ENCODE measurements at places on chromosomes 5 and 9.

- DNase-seq, result no peak
Measured at GRCh38 chr5:1031306-1031959, 22.8 kb downstream of the NKD2 start.

DNA sequence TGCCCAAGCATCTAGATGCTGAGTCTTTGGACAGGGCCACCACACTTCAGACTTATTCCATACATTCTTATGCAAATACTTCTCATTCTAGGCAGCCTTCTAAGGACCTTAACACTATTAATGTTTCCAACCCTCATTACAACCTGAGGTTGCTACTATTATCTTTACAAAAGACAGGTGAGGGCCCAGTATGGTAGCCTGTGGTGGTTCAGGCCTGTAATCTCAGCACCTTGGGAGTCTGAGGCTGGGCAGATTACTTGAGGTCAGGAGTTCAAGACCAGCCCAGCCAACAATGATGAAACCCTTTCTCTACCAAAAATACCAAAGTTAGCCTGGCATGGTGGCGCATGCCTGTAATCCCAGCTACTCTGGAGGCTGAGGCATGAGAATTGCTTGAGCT, 16.2 kb downstream of the ZFP62 start:
- no peak for DNase-seq

- DNase-seq, result peak; percentile 0
Measured at GRCh38 chr5:51960617-51961121, 577.4 kb downstream of the ISL1 start.

DNA sequence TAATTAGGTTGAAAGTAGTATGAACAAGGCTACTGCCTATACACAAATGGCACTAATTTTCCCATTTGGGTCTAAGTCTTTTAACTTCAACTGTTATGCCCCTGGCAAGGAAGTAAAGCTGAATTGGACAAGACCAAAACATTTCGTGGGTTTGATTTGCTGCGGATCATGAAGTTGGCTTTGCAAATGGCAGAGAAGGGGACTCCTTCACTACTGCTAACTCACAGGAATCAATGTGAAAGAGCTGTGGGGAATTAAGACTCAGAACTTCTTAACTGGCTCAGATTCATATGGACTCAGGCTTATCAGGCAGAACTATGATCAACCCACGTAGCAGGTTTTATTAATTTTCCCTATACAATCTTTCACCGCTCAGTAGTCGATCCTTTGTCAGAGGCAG, 73.8 kb upstream of the IFNE start:
- peak; percentile 74 for DNase-seq

- no peak for DNase-seq
Measured at GRCh38 chr9:35776018-35776417, 15.4 kb upstream of the NPR2 start.

GRCh38 chr9:74499111-74499601, 2.0 kb downstream of the RORB start:
- peak; percentile 2 for DNase-seq

DNA sequence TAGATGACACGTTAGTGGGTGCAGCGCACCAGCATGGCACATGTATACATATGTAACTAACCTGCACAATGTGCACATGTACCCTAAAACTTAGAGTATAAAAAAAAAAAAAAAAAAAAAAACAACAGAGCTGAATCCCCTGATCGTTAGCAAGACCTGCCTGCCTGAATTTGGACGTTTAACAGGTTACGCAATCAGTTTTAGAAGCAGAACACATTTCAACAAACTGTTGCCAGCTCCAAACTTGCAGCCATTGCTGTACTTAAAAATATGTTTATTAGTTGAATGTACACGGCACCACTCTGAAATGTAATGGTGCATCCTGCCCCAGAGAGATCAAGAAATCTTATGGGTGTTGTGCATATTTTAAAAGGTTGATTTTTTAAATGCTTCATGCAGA, 680.0 kb downstream of the TLE4 start:
- DNase-seq, result no peak

DNA sequence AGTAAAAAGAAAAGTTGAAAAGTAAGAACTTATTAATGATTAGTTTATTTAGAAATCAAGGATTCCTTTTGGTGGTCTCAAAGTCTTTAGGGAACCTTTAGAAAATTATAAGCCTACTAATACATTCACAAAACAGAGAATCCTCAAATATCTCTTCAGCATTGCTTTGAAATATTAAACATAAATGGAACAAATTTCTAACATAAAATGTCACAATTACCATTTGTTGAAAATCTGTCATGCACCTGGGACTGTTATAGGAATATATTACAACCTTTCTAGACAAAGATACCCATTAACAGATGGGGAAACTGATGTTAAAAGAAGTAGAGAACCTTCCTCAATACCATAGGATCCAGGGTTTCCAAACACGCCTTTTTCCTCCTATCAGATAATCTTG, 83.2 kb downstream of the LHFPL2 start:
- DNase-seq, result no peak

DNA sequence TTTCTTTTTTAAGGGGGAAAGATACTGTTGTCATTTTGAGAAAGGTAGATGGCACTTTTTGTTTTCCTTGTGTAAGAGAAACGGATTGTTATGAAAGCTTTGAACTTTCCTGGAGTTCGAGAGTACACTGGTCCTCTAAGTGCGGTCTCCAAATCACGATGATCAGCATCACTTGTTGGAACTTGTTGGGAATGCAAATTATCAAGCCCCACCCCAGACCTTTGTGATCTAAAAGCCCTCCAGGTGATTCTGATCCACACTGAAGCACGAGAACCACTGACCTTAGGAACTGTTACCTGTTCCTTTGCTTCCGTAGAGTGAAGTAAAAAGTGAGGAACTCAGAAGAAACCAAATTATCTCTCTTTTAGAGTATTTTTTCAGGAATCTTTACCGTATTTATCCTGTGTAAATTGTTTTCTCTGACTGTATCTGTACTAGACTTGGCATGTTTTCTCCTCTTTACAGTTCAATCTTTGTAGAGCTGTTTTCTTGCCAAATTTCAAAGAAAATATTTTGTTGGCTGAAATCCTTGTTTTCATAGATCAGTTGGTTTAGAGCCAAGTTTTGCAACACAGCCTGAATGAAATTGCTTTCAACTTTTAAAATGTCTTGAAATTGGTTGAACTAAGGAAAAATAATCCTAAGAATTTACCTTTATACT, 4.0 kb downstream of the MAT2B start:
- no peak for DNase-seq

DNA sequence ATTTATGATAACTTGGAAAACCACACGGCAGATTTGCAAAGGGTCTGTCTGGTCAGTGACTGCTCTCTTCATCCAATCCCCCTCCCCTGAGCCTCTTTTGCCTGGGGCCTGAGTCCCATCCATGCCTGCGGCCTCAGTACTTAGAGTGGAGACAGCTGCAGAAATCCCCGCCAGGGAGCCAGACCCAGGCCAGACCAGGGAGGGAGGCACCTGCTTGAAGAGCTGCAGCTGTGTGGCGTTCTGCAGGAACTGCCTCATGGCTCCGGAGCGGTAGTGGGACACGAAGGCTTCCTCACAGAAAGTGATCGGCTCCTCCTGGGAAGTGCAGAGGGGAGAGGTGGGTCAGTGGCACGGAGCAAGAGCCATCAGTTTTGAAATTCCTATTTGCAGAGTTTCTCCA, 101.6 kb downstream of the CRB2 start:
- DNase-seq, result no peak

GRCh38 chr5:149227168-149227826, 44.4 kb upstream of the AFAP1L1 start:
- DNase-seq, result peak; percentile 97

- DNase-seq, result no peak
Measured at GRCh38 chr5:92002721-92003274, 619.7 kb upstream of the ARRDC3 start.

DNA sequence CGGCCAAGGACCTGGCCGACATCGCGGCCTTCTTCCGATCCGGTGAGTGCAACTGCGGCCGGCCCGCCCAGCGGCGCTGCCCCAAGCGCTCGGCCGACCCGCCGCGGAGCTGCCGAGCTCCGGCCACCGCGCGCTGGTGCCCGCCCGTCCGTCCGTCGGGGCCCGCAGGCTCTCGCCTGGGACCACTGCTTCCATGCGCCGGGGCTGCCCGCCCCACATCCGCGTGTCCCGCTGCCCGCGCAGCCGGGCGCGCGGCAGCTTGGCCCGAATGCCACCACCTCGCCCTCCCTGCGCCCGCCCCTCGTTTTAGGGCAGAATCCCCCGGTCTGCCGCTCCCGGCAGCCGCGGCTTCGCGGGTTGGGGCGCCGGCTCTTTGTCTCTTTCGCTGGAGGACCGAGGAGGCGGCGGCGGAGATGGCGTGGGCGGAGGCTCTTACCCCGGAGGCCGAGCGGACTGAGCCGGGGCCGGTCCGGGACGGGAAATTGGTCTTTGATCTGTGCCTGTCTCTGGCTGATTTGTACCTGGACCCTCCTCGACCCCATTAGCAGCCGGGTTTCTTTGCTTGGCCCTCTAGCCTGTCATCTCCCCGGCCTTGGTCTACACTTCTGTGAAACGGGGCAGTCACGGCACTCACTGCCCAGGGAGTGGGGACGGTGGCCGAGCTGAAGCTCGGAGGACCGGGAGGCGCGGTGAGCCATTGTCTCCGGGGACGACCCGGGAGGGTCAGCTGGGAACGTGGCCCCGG, 871 bp downstream of the TRIO start:
- DNase-seq, result peak; percentile 32

GRCh38 chr5:120706877-120707276, 242.8 kb downstream of the PRR16 start:
- DNase-seq, result no peak

- DNase-seq, result peak; percentile 16
Measured at GRCh38 chr5:123721675-123722276, 209.8 kb downstream of the CSNK1G3 start.

- DNase-seq, result peak; percentile 28
Measured at GRCh38 chr5:154593071-154593470, 115.0 kb upstream of the HAND1 start.

DNA sequence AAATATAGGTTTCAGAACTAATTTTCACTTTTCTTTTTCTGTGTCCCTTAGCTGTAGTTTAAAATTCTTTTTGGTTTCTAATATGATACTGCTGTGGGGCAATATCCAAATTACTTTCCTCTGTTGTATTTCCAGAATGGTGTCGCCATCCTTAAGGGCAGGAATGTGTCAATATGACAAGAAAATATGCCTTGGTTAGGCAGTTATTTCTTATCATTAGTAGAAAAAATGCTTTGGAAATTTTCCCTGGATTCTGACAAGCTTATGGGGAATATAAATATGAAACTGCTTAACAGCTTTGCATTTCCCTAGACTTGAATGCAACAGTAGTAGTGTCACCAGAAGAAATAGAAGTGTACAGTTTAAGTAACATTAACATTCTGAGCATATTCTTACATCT, 29.4 kb downstream of the ANKRD34B start:
- DNase-seq, result no peak

GRCh38 chr9:137307255-137308056, 5.4 kb upstream of the NRARP start:
- DNase-seq, result no peak

- DNase-seq, result peak; percentile 78
Measured at GRCh38 chr5:76601470-76601869, 21.7 kb downstream of the F2RL2 start.

DNA sequence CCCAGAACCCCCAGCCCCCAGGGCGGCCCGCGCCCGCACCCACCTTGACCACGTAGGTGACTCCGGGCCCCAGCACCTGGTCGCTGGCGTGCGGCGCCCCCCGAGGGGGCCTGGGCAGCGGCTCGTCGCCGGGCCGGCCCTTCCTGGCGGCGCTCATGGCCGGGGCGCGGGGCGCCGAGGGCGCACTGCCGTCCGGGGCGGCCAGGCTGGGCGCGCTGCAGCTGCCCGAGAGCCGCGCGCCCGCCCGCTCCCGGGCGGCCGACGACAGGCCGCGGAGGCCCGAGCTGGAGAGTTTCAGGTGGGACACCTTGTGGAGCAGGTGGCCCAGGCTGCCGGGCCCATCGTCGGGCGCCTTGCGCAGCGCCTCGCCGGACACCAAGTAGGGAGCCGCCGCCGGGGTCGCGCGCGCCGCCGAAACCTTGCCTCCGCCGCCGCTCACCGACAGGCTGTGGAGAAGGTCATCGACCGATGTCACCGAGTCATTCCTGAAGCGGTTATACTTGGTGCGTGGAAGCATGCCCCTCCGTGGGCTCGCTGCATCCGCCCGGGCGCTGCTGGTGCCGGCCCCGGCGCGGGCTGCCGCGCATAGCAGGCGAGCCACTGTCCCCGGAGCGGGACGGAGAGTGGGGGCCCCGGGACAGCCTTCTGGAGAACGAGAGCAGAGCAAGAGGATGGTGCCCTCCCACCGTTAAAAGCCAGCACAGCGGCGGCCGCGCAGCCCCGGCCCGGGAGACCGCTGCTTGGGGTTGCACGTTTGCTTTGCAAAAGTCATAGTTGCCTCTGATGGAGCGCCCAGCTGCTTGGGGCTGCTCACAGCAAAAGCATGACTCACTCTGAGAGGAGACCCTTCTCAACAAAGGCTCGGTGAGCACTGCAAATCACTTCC, at the start of gene SHC3:
TSS of gene SHC3 (minus strand) at position 875 of the 886 bp plus-strand sequence. CDS start at position 517, 358 bp downstream.
- DNase-seq, result peak; percentile 35

DNA sequence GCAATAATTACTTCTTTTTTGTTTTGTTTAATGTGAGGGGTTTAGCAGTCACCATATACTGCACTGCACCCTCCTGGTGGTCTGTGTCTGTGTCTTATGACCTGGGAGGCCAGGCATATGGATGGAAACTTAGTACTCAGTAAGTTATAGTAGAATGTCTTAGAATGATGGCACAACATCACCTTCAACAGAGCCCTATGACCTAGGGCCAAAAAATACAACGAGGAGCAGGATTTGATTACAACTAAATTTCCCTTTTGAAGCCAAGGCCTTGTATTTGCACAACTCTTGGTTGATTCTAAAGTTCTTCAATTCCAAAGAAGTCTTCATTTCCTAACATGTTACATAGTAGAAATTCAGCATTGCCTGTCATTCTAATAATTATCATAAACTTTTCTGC, 422.1 kb upstream of the PIK3R1 start:
- DNase-seq, result no peak

GRCh38 chr5:151086192-151086869, 5.5 kb upstream of the TNIP1 start:
- no peak for DNase-seq

GRCh38 chr9:8724284-8725018, 924.9 kb upstream of the DMAC1 start:
- DNase-seq, result no peak

- no peak for DNase-seq
Measured at GRCh38 chr9:38186404-38187115, 117.5 kb upstream of the SHB start.

GRCh38 chr5:121982146-121982892, 20.5 kb downstream of the SRFBP1 start:
- DNase-seq, result peak; percentile 15

Measured in M059J (cell line).